ENCODE measurements at places on chromosomes 12 and 14. TPM values are rescaled to one million over a fixed set of nuclear protein-coding genes. Genes with fewer than 3 reads are reported as not detected.

The DNAI7 gene
- 0.37 TPM for total RNA-seq

The ARMH4 gene
- 6.4 TPM for total RNA-seq

The PPFIA2 gene
- total RNA-seq, result 2.6 TPM

The SDS gene
- total RNA-seq, result 0.13 TPM

The LRRC43 gene
- total RNA-seq, result 0.79 TPM

The WIF1 gene
- not detected for total RNA-seq

The TAMALIN gene
- 6.2 TPM for total RNA-seq

Data from aortic smooth muscle cell (primary cell).